ENCODE measurements at places on chromosomes 1 and 21. TPM values are rescaled to one million over a fixed set of nuclear protein-coding genes. Genes with fewer than 3 reads are reported as not detected.

- DNase-seq: no peak
These were observed 6.1 kb downstream of the PTPN7 start for GRCh38 chr1:202154148-202154765.

- no peak for DNase-seq
These were observed 24.1 kb downstream of the PTGFRN start for GRCh38 chr1:116933606-116934515.

DNA sequence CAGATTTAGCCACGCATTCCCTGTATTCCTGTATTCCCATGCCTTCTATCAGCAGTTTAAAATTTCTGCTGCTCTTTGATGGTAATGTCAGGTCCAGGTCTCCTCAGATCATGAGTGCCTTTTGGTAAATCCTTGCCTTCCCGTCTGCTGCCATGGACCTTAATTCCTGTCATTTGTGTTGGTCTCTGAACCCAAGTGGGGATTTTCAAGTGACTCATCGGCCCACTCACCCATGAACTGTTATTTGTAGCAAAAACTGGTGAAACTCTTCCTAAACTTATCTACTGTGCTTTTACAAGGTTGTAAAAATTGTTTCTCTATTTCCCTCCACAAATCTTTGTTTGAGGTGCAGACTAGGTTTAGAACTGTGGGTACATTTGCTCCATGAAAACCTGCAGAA is 47.4 kb downstream of the ACTN2 start:
- no peak for DNase-seq

GRCh38 chr1:153542956-153543711 is 2.4 kb upstream of the S100A5 start:
- DNase-seq: no peak

- DNase-seq: no peak
These were observed 22.2 kb downstream of the KCNN3 start for GRCh38 chr1:154847891-154848290.

- peak; percentile 81 for DNase-seq
These were observed 16.2 kb upstream of the TTLL10 start for GRCh38 chr1:1157426-1157913.

GRCh38 chr1:43445606-43446387 is 7.9 kb downstream of the HYI start:
- no peak for DNase-seq

DNA sequence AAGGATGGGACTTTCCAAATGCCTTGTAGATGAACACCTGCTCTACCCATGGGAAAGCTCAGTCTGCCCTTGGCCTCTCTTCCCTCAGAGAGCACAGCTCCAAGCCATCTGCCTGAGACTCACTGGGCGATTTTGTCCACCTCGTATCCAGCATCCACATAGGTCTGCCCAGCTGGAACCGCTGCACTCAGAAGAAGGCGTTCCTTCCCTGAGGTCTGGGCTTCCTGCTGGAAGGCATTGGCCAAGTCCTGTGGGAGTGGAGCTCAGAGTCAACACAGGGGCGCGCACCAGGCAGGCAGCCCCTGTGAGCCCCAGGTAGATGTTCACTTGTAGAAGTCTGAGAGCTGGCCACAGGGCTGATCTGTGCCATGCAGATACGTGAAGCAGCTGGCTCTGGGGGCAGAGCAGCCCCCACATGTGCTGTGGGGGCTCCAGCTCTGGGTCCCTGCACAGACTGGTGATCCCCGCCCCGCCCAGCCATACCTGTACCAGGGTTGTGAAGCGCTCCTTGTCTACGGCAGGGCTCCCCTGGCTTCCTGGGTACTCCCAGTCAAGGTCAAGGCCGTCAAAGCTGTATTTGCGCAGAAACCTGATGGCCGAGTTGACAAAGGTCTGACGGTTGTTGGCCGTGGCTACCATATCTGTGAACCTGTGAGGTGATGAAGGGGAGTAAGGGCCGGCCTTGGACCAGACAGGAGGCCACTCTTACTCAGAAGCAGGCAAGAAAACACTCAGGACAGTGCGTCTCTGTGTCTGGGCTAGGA is 6.3 kb downstream of the CHIT1 start:
- no peak for DNase-seq

DNA sequence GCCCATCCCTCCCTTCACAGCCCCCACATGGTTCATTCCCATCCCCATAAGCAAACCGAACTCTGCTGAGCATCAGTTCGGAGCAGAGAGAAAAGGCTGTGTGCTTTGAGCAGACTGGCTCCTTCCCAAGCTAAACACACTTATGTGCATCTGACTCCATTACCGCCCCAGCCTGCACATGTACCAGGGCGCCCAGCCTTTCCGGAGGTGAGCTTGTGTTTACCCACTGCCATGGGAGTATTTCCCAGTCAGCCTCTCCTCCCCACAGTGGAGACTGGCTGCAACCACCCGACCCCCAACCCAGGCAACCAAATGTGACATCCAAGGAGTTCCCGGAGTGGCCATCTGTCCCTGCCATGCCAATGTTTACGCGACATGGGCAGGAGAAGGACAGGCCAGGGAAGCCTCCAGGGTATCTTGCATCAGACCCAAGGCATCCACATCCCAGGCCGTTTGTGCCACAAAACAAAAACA is 9.4 kb downstream of the TIAM1 start:
- DNase-seq: no peak

DNA sequence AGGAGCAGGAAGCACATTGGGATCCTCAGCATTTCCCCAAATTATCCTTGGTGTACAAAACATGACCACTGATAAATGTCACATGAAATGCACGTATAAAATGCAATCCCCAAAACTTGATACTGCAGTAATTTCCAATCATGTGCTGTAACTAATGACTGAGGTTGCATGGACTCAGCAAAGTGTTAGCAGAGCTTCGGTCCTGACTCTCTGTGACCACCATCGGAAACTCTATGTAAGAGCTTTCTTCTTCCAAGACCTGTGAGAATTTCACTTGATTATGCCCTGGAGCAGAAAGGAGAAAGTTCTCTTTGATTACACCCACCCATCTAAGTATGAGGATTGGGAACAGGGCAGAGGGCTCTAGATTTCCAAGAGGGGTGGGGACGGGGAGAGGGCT is 908 bp downstream of the CD53 start:
- DNase-seq: no peak

DNA sequence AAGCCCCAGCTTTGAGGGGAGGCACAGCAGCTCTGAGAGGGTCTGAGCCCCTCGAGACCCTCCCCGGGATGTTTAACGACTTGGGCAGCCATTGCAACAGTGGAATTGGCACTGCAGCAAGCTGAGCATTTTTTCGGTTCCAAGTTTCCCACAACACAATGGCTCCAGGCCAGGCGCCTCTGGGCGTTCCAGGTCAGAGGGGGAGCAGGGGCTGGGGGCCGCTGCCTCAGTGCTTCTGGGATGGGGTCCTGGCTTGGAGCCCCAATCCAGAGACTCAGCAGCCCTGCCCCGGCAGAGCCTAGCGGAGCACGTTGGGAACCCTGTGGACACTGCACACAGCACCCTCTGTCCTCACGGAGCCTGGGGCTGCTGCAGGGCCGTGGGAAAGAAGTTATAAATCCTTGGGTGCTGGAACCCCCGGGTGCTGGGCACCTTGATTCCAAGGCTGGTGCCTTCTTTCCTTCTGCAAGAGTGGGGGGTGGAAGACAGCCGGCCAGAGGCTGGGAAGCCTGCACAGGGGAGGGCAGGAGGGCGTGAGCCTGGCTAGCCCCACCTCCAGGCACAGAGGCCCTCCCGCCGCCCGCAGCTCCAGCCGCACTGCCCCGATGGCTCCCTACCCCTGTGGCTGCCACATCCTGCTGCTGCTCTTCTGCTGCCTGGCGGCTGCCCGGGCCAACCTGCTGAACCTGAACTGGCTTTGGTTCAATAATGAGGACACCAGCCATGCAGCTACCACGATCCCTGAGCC is 50.1 kb downstream of the COL18A1 start:
- DNase-seq: no peak

DNA sequence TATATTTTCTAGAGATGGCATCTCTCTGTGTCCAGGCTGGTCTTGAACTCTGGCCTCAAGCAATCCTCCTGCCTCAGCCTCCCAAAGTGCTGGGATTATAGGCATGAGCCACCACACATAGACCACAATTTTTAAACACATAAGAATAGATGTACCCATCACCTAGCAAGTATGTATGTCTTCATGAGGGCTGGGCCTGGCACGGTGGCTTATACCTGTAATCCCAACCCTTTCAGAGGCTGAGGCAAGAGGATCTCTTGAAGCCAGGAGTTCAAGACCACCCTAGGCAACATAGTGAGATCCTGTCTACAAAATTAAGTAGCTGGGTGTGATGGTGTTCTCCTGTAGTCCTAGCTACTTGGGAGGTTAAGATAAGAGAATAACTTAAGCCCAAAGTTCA is 13.8 kb downstream of the UQCRH start:
- no peak for DNase-seq

DNA sequence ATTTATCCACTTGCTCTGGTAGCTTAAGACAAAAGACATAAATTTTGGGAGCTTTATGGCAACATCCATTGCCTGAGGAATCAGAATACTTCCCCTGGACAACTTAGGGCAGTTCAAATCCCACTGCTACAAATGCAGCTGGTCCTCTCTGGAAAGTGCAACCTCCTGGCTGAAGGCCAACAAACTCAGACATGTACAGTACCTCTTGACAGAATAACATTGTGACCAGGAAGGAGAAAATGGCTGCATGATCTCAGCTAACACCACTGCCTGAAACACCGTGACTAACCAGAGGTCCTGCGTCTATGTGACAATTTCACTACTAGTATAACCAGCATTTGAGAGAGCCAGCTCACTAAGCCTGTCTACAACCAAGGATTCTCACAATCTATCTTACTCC is 218.9 kb downstream of the CRB1 start:
- DNase-seq: no peak

GRCh38 chr21:36003776-36004175 is 56.5 kb downstream of the SETD4 start:
- DNase-seq: no peak

DNA sequence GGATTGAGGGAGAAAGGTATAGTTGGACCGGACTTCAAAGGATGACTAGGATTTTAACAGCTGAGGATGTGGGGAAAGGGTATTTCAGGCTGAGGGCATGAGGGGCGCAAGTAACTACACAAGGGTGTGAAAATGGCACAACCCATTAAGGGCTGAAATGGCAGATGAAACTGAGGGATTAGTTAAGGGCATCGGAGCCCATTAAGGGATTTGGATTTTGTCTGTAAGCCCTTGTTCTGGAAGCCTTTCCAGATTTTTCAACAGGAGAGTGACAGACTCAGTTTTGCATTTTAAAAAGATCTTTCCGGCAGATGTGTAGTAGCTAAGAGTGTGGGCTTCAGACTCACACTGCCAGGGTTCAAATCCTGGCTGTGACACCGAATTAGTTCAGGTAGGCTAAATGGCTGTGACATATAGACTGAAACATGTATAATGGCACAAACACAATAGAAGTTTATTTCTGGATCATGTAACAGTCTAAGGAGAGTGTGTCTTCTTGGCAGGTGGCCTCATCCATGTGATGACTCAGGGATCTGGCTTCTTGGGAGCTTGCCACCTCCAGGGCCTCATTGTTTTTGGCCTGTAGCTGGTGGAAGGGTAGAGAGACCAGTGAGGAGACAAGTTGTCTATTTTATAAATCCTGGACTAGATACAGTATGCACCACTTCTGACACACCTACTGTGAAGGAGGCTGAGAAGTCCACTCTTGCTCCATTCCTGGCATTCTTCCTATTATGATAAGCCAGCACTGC is 49.6 kb downstream of the UBE2T start:
- no peak for DNase-seq

DNA sequence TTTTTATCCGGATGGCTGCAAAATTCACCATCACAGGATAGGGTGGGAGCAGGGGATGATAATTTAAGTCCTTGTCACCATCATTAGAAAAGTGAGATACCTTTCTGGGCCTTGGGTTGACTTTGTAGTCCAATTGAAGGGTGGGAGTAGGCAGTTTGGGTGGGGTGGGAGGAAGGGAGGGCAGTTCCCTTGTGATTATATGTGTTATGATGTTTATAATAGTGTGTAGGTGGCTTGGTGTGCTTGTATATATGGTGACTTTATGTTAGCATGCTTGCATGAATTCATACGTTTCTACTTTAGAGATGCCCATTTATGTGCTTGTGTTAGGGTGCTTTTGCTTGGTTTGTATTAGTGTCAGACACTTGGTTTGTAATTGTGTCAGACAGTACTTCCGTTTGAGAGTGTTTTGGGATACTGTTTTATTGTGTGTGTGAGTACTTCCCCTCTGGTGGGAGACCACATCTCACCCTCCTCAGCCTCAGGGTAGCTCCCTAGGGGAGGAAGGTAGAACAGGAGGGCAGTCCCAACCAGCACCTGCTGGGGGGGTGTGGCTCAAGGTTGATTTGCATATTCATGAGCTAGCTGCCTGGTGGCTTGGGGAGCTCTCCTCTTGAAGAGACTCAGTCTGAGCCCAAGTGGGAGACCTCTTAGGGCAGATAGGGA is 6.3 kb upstream of the POU3F1 start:
- no peak for DNase-seq

GRCh38 chr1:63794939-63795378 is 21.1 kb downstream of the ROR1 start:
- no peak for DNase-seq

DNA sequence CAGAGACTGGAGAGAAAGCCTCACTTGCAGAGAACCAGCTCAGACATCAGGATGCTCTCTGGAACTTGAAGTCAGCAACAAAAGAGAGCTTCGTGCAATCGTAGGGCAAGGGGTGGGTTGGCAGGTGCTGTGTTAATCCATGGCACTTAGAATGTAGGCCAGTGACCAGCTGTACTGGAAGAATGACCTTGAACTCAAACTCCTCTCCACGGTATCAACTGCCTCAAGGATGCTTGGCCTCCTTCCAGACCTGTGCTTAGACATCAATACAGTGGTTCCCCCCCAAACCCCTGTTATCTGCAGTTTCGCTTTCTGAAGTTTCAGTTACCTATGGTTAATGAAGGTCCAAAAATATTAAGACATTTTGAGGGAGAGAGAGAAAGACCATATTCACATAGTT is 6.5 kb downstream of the KANK4 start:
- DNase-seq: no peak

GRCh38 chr1:190168116-190168892 is 309.4 kb downstream of the BRINP3 start:
- no peak for DNase-seq

The CNR2 gene
- not detected for total RNA-seq

The GART gene
- total RNA-seq: 231 TPM

The FCRL6 gene
- not detected for total RNA-seq

The HIVEP3 gene
- total RNA-seq: 39.6 TPM

The NPHS2 gene
- not detected for total RNA-seq

The AGBL4 gene
- not detected for total RNA-seq

The ARTN gene
- 0.26 TPM for total RNA-seq

The LGR6 gene
- total RNA-seq: 0.09 TPM

The KCNH1 gene
- not detected for total RNA-seq
